ENCODE measurements at places on chromosomes 1 and 21.

GRCh38 chr1:115211071-115211745 lies 121.9 kb upstream of the TSPAN2 start:
- no peak for DNase-seq

- DNase-seq: no peak
Observed at GRCh38 chr1:220344745-220345144, 72.5 kb upstream of the RAB3GAP2 start.

DNA sequence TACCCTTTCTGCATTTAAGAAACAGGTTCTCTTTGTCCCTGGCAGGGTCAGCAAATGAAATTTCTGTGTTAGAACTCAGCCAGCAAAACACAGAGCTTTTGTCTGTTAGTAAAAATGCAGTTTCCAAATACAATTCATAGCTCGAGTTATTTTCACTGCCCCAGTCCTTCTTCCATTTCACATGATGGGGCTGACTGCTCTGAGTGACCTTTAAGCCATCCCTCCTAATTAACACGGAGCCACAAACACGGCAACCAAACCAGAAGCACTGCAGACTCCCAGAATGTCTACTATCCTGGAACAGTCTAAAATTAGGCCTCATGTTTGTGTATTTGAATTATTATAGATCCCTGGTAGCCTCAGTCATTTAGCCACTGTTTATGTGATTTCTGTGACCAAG lies 99.1 kb upstream of the RGS4 start:
- no peak for DNase-seq

GRCh38 chr1:40221977-40222772 lies 25.6 kb upstream of the TMCO2 start:
- no peak for DNase-seq

DNA sequence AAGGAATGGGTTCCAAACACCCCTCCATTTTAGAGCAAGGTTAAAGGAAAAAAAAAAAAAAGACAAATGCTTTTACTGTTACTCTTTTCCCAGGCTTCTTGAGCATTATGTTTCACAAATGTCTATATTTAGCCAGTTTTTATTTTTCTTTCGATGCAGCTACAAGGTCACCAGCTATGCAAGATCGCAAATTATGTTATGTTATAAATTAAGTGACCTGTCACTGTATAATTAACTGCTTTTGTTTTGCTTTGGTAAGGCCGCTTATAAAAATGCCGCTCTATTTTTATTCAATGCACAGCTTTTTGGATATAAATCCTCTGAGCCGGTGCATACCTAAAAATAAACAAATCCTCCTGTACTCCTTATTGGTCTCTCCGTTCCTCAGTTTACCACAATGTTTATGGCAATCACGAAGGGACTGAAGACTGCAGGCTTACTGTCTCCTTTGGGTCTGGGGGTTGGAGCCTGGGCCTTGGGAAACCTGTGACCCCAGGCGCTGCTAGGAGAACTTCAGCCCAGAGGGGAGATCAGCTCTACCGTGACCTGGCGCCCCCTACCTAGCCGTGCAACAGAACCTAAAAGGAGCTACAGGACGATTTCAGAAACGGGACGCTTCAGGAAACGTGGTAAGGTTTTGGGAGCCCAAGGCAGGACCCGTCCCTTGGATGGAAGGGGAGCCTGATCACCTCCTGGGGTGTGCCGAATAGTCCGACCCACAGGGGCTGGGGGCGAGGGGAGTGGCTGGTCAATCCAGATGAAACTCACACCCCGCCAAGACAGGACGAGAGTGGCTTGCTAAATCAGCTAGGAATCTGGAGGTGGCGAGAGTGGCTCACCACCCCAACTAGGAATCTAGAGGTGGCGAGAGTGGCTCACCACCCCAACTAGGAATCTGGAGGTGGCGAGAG lies 101.2 kb upstream of the CD55 start:
- no peak for DNase-seq

GRCh38 chr1:91929250-91929649 lies 20.0 kb upstream of the BRDT start:
- DNase-seq: no peak

GRCh38 chr1:223748405-223748772 lies 36.0 kb downstream of the CAPN2 start:
- DNase-seq: no peak

GRCh38 chr21:45294509-45295291 lies 7.0 kb upstream of the POFUT2 start:
- DNase-seq: no peak

DNA sequence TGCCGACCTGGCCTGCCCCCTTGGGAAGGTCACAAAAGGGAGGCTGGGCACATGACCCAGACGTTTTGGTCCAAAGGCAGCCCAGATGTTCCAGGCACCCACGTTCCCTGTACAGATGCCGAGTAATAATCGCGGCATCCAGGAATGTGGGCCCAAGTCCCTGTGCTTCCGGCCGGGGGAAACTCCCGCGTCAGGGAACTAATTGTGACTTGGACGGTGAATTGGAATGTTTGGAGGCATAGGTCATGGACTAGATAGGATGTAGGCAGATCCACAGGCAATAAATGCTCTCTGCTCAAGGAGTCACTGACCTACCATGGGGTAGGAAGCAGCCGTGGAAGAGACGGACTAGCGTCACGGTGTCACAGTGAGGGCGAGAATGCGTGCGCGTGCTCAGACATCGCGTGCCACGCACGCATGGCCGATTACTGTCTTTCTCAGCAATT lies 178.4 kb downstream of the DUSP10 start:
- no peak for DNase-seq

- DNase-seq: no peak
Observed at GRCh38 chr1:20949871-20950590, 162.9 kb upstream of the HP1BP3 start.

GRCh38 chr21:43799301-43799840 lies 10.0 kb downstream of the RRP1 start:
- no peak for DNase-seq

GRCh38 chr21:41891132-41891531 lies 12.0 kb upstream of the PRDM15 start:
- no peak for DNase-seq

GRCh38 chr1:239868058-239868832 lies 223.4 kb upstream of the FMN2 start:
- DNase-seq: no peak
